MG63 (cell line): ENCODE measurements at places on chromosomes 12 and 14. TPM values are rescaled to one million over a fixed set of nuclear protein-coding genes. Genes with fewer than 3 reads are reported as not detected.

DNA sequence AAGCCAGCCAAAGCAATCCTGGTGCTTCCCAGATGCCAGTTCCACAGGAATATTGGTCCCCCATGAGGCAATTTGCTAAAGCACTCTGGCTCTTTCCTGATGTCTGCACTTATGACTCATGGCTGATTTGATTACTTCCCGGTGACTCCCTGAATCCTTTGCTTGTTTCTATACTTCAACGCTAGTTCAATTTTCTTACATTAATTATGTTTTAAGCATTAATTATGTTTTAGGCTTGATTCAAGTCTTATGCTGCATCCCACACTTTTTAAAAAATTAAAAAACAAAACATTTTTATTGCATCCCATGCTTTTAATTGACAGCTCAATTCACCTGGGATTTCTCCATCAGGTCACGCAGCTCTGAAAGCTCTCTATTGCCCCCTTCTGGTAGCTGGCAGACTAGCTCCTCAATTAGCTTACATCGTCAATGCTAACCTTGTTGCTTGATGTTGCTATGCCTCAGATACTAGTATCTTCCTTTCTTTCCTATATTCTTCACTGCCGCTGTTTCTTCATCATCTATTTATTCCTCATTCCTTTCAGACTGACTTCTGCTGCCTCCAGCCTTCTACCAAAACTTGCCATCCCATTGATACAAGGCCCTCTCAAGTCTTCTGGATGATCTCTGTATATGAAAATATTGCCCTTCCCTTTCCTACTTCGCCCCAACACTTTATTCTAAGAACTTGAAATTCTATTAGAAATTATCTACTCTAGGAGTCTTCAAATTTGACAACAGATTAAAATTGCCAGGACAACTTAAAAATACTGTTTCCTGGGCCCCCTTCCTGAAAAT is 32.0 kb downstream of the TSHR start:
- peak; percentile 19 for DNase-seq

DNA sequence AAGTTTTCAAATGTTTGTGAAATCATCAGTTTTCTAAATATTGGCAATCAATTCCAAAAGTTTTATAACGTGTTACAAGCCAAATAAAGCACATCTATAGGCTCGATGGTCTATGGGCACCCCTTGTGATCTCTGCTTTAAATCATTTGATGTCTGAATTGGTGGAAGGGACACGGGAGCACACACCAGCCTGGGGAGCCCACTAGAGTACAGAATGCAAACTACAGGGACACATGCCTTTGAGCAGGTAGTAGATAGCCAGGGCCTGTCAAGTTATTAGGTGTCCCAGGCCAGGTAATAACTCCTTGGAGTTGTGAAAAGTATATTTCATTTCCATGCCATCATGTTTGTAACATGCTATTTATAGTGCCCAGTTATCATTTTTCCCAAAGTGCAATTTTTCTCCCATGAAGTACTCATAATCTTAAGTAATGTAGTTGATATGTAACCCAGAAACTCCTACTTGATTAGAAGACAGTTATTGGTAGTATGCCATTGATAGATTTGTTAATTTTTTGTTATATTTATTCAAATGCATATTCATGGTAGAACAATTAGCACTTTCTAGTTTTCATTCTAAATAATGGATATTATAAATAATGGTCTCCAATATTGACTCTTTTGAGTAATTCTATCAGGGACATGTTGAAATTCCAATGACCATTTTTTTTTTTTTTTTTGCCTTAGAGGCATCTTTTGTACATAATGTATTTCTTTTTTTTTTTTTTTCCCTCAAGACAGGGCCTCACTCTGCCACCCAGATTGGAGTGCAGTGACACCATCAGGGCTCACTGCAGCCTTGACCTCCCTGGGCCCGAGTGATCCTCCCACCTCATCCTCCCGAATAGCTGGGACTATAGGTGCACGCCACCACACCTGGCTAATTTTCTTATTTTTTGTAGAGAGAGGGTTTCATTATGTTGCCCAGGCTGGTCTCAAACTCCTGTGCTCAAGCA is 96.9 kb upstream of the FGD4 start:
- DNase-seq = no peak

- DNase-seq = peak; percentile 83
Measured at GRCh38 chr12:124774462-124775167, 89.0 kb downstream of the SCARB1 start.

DNA sequence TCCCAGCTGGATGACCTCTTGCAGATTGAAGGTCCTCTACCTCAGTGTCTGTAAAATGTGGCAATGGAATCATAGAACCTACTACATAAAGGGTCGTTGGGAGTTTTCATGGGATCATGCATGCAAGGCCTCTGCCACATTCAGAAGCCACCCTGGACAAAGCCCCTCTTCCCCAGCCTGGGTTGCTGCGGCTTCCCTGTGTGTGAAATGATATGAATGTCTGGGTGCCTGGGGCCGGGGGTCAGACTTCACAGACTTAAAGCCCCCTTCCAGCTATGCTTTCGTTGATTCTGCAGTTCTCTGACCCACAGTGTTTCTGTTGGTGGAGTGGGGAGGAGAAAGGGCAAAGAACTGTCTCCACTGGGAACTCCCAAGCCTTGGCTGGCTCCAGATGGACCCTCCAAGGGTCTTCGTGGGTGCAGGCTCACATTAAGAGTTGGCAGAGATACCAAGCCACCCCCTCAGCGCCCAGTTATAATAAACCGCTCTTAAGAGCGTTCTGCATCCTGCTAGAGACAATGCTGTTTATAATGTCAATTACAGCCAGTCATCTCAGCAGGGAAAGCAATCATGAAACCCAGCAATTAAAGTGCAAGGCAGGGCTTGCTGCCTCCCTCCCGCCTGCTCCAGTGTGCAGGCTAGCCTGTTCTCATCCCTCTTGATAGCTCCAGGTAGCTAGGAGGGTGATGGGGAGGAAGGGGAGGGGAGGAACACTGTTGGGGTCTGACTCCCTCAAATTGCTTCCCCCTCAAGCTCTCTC is 210.9 kb upstream of the FKBP4 start:
- no peak for DNase-seq

- no peak for DNase-seq
Measured at GRCh38 chr14:102605029-102605428, 12.6 kb downstream of the RCOR1 start.

GRCh38 chr12:15706010-15706676 is 83.0 kb downstream of the EPS8 start:
- DNase-seq = no peak

ORAI1 gene
- total RNA-seq = 5.9 and 15.9 TPM in 2 replicates

DNA sequence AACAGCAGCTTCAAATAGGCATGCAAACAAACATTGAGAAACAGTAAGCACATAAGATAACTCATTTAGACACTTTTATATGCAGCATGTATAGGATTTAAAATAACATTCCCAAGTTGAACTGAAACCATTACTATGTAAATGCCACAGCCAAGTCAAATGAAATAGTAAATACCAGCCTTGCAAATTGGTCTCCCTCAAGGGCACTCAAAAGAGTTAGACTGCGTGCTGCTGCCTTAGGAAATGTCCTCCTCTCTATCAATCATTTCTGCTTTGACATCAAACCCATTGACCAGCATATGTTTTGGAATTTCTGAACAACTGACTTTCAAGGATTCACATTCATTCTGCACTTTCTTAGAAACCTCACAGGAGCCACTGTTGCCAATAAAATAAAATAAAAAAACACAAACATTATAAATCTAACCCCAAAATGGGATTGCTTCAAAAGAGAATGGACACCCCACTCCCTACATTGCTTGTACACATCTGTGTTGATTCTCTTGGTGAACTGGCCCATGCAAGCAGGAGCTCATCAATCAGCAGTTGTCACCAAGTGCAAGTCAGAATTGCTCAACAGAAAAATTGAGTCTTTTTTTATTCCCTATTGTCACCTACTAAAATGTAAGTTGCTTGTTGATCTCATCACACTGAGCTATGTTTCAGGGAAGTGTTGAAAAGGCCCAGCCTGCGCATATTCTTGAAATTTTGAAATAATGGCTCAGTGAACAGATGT is 256.2 kb downstream of the DAD1 start:
- DNase-seq = no peak

DNA sequence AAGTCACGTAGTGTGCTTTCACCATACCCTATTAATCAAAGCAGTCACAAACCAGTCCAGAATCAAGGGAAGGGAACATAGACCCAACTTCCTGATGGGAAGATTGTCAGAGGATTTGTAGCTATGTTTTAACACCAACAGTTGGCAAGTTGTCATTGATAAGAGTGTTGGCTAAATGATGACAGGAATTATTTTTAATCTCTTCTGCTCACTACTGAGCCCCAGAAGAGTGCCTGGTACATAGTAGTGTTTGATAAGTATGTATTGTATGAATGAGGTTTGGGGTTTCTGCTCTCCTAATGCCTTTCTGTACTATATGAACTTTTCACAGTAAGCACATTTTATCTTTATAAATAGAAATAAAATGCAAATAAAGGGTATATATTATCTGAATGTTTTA is 14.7 kb downstream of the HCFC2 start:
- DNase-seq = no peak

DNA sequence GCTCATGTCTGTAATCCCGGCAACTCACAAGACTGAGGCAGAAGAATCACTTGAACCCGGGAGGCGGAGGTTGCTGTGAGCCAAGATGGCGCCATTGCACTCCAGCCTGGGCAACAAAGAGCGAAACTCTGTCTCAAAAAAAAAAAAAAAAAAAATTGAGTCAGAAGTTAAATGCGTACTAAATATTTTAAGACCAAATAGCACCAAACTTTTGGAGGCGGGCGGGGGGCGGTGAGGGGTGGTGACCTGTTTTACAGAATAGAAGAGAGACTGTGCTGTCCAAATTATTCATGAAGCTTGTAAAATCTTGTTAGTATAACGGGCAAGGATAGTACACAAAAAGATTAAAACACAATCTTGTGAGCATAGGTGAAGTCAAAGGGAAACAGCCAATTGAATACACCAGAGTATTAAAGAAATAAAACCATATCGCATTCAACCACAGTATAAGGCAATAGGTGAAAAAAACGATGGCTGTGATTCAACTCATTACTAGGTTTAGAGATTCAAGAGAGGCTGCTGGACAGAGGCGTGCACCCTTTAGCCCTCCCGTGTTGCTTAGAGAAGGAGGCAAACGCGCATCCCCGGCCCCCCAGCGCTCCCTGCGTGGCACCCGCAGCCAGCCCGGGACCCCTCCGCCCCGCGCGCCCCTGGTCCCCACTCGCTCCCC is 571 bp downstream of the ZNF891 start:
- no peak for DNase-seq

GRCh38 chr14:72763892-72764291 is 130.0 kb downstream of the DPF3 start:
- DNase-seq = no peak

GRCh38 chr14:73758392-73759182 is 44.4 kb upstream of the PNMA1 start:
- peak; percentile 66 for DNase-seq

PCBP2 gene
- total RNA-seq = 217 and 279 TPM in 2 replicates

- DNase-seq = no peak
Measured at GRCh38 chr14:101056446-101056845, 152.9 kb upstream of the RTL1 start.

GRCh38 chr12:13307143-13307816 is 110.8 kb downstream of the EMP1 start:
- no peak for DNase-seq

GRCh38 chr12:80794551-80794950 is 77.8 kb downstream of the MYF5 start:
- DNase-seq = no peak

SAMD15 gene
- total RNA-seq = 0.30 TPM in 1 of 2 replicates, not detected in the other

DNA sequence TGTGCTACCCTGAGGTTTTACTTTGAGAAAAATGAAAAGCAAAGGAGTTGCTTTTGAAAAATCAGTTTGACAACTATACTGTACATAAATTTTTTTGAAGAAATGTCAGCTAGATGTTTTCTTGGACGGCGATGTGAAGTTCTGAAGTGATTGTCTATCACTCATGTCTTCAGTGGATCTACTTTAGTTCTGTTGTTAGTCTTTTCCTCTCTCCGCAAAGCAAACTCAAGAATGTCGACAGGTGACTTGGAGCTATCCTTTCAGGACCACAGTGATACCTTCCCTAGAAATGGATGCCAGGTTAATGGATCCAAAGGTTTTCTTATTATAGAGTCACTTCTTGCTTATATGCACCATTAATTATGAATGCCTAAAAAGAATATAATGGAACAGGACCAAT is 1.2 kb downstream of the PTPRO start:
- DNase-seq = no peak

GRCh38 chr14:102911541-102911951 is 10.9 kb upstream of the AMN start:
- DNase-seq = no peak

DNA sequence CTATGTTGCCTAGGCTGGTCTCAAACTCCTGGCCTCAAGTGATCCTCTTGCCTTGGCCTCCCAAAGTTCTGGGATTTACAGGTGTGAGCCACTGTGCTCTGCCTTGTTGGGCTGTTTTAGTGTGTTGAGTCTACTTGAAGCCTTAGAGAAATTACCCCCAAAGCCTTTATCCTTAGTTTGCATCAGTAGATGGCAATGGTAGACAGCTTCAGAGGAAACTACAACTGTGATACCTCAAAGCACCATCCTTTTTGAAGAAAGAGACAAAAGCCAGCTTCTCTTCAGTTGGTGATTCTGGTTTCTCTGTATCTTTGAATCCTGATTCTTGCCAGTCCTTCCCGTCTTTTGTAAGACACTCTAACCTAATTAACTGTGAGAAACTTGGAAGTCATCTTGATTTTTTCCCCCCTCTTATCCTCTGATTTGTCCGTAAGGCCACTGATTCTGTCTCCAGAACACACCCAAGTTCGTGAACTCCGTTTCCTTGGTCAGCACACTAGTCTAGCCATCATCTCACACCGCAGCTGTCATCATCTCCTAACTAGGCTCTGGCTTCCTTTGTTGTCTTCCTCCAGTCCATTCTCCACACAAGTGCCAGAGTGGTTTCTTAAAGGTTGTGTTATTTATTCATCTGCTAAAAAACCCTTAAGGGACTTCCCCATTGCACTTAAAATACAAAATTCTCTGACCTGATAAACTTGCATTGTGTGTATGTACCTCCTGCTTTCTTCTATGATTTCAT is 20.2 kb downstream of the ATP2A2 start:
- no peak for DNase-seq

GLIPR1L1 gene
- not detected in 2 replicates for total RNA-seq

GARIN6 gene
- total RNA-seq = not detected in 2 replicates

DNA sequence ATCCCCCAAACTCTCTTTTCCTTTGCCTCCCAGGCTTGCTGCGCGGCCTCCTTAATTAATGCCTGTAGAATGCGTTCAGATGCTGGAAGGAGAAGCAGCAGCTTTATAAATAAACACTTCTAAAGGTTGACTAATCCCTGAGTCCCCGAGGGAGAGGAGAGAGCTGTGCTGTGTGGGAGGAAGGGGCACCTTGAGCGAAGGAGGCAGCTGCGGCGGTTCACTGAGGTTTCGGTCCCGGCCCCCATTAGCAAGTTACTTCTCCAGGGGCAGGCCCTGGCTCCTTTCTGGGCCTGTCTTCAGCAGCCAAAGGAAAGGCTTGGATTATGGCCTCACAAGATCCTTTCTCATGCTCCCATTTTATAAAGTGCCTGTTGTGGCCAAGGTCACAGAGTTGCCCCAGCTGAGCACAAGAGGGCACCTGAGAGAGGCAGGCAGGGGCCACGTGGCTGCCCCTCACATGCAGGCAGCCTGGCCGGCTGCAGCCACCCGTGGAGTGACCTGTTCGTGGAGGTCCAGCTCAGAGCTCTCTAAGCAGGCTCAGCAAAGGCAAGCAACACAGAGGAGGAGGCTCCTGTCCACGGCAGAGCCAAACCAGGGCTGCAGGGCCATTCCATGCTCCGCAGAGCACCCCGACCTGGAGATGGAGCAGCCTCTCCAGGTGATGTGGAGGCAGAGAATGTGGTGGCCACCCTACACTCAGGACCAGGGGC is 15.0 kb upstream of the CACNA2D4 start:
- DNase-seq = peak; percentile 69

TMEM233 gene
- 0.20 TPM in 1 of 2 replicates, not detected in the other for total RNA-seq
